ENCODE measurements at places on chromosomes 4 and X.

DNA sequence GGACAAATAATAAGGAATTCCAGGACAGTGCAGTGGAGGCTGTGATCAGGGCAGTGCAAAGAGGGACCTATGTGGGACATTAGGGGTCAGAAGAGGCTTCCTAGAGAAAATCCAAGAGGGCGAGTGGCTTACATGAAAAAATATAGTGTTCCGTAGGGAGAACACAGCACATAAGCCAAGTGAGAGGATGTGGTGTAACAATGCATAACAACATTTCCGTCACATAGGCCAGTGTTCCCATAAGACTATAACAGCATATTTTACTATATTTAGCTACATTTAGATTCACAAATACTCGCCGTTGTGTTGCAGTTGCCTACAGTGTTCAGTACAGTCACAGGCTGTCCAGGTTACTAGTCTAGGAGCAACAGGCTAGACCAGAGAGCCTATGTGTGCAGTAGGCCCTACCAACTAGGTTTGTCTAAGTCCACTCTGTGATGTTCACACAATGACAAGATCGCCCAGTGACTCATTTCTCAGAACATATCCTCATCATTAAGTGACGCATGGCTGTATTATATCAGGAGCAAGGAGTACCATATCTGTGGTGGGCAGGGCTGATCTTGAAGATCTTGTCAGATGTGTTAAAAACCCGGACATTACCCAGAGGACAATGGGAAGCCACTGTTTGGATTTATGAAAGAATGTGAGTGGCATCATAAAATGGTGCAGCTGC lies 74.0 kb upstream of the TBL1X start:
- DNase-seq: no peak

DNA sequence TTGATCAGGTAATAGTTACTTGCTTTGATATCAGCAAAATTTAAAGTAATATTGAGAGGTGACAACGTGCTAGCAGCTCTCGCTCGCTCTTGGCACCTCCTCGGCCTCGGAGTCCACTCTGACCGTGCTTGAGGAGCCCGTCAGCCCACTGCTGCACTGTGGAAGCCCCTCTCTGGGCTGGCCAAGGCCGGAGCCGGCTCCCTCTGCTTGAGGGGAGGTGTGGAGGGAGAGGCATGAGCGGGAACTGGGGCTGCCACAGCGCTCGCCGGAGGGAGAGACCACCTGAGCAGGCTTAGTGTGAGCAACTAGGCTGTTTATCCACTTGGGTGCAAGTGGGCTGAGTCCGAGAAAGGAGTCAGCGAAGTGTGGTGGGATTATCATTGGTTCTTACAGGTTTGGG lies 455.7 kb upstream of the PCDH7 start:
- no peak for DNase-seq

GRCh38 chrX:133373386-133374079 lies 41.8 kb downstream of the GPC4 start:
- DNase-seq: no peak

- DNase-seq: no peak
Observed at GRCh38 chrX:144681501-144681900, 565.8 kb upstream of the SPANXN1 start.

- no peak for DNase-seq
Observed at GRCh38 chr4:77859256-77859655, 3.4 kb upstream of the MRPL1 start.

DNA sequence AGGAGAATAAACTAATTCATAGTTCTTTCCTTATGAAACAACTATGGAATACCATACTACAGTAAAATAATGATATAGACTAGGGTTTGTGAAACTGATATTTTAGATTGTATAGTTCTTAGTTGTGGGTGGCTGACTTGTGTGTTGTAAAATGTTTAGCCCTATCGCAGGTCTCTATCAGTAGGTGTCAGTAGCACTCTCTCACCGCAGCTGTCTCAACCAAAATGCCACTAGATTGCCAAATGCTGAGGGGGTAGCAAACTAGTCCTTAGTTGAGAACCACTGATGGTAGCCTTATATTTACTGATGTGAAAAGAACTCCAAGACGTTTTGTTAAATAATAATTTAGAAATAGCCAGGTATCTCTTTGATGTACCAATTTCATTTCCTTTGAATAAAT lies 48.1 kb downstream of the RHOXF2B start:
- DNase-seq: peak; percentile 13

- DNase-seq: peak; percentile 44
Observed at GRCh38 chr4:153232768-153233167, 28.5 kb downstream of the TRIM2 start.

DNA sequence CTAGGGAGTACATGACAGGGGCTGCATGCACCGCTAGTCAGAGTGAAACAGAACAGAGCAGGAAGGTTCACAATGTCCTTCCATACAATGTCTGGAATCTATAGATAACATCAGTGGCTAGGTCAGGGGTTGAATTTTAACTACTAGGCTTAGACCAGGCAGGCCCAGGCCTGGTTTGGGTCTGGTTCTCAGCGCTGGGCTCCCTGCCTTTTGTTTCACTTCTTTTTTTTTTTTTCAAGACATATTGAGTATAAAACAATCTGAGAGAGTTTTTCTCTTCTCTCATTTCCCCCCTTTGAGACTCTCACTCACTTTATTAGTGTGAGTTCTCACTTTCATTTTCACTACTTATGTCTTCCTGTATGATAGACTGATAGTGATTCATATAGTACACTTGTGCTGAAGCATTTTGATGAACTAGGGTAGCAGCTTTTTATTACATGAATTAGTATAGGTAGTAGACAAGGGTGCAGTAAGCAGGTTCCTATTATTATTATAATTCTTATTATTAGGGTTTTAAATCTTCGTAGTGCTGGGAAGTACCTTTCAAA lies 120.0 kb upstream of the ZDHHC15 start:
- DNase-seq: no peak

DNA sequence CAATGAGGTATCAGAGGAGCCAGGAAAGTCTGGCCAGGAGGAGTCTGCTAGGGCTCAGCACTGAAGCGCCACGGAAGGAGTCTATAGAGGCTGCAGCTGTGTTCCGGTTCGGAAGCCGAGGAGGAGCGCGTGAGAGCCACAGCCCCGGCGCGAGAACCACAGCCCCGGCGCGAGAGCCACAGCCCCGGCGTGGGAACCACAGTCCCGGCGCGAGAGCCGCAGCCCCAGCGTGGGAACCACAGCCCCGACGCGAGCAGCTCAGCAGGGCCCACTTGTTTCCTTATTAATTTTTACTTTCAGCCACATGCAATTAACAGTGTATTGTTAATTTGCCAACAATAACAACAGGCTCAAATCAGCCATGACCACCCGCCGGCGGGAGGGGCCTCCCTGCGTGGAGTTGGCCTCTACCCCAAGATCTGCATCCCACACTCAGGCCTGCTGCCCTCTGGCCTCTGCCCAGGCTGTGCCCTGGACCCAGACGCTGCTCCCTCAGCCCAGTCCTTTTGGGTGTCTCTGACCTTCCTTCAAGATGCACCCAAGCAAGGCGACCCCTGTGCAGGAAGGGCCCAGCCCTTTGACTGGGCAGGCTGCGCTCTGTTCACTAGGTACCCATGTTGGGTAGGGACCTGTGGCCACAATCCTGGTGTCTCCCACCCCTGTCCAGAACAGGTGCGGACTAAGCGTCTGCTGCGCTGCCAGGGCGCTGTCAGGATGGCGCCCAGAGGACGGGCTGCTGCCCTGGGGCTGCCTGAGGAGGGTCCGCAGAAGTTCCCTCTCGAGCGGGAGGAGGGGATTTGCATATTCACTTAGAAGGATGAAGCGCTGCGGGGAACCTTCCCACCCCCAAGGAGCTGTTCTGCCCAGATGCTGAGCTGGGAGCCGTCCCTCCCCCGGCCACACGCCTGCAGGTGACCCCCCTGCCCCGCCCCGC lies 113.8 kb downstream of the ADRA2C start:
- peak; percentile 46 for DNase-seq

DNA sequence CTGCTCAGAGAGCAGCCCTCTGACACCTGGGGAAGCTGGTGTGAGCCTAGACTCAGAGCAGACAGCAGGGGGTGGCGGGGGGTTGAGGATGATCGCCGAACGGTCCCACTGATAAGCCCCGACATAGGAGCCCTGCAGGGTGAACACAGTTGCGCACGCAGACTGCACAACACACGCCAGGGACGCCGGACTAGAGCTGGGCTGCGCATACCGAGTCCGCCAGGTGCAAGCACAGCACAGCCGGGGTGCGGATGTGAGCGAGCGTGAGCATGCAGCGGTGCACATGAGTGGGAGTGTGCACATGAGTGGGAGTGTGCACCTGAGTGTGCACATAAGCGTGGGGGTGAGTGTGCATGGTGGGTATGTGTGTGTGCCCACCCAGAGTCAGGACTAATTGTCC lies 36.7 kb downstream of the FAM53A start:
- DNase-seq: no peak

- peak; percentile 1 for DNase-seq
Observed at GRCh38 chrX:38845426-38845825, 44.2 kb downstream of the MID1IP1 start.

- DNase-seq: no peak
Observed at GRCh38 chr4:75848891-75849290, 53.4 kb downstream of the PPEF2 start.

GRCh38 chr4:170127758-170128157 lies 38.0 kb upstream of the AADAT start:
- DNase-seq: no peak

DNA sequence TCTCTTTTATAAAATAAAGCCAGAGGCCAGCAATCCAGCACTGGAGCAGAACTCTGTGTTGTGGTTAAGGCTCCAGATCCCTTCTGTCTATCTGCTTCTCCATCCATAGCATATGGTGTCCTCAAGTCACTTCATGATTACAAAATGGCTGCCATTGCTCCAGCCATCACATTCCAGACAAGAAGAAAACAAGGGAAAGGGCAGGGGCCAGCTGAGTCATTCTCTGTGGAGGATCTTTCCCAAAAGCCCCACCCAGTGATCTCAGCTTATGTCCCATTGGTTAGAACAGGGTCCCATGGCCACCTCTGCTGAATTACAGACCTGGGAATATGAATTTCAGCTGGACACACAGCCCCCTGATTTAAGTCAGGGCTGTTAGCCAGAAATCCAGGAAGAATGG lies 34.1 kb upstream of the MAN2B2 start:
- DNase-seq: no peak

GRCh38 chrX:39907964-39908661 lies 189.6 kb downstream of the BCOR start:
- no peak for DNase-seq

GRCh38 chrX:111039606-111040005 lies 56.4 kb upstream of the PAK3 start:
- no peak for DNase-seq

DNA sequence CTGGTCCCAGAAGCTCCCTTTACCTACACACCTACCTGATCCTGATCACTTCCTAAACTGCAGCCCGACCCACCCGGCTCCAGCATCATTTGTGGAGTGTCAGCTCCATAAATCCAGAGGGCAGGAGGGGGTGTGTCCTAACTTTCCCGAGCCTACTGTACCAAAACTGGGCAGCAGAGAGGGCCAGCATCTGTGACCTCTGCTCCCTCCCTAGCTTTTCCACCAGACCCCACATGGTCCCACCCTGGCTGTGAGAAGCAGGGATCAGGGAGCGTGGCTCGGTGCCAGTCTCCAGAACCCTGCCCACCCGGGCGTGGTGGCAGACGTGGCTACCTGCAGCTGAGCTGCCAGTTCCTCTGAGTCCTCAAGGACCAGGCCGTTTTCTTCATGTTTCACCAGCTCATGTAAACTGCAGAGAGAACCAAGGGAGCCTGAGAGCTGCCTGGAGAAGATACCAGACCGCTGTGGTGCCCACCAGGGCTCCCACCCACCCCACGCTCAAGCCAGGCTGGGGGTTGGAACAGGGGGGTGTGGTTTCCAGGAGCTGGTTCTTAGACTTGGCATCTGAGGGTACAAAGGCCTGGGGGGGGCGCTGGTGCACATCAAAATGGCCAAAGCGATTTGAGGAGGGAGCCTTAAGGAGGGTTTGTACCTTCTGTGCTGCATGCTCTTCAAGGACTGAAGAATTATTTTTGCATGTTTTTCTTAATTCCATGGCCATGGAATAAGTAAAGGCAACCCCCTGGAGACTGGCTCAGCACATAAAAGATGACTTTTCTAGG lies 76.7 kb upstream of the DRD5 start:
- no peak for DNase-seq

- no peak for DNase-seq
Observed at GRCh38 chr4:114040319-114041116, 61.1 kb upstream of the ARSJ start.

DNA sequence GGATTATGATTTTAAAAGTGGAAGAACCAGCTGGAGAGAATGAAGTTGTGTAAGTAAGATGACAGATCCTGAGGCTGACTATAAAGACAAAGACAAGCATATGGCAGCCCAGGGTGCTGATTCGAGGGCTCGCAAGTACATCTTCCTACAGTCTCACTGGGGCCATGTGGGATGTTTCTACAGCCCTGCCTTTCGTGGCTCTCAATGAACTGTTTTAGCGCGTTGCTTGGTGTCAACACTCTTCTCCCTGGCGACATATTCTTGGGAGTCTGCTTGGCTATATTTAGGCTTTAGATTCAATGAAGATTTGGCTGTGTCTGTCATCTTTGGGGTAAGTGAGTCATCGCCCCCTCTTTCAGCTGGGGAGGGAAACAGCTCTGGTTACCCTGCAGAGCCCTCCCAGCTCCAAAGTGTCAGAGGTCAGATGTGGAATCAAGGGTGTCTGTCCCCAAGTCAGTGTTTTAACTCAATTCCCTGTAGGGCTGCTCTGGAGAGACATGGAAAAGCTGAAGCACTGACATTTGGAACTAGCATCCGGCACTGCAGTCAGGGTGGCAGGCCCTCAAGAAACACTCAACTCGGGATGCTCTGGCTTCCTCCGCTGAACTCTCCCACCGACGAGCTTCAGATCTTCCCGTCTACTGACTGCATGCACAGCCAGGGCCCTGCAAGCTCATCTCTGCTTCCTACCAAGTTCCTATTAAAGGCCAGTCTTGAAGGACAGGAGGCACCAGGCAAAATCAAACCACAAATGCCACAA lies 65.7 kb downstream of the GATB start:
- no peak for DNase-seq

DNA sequence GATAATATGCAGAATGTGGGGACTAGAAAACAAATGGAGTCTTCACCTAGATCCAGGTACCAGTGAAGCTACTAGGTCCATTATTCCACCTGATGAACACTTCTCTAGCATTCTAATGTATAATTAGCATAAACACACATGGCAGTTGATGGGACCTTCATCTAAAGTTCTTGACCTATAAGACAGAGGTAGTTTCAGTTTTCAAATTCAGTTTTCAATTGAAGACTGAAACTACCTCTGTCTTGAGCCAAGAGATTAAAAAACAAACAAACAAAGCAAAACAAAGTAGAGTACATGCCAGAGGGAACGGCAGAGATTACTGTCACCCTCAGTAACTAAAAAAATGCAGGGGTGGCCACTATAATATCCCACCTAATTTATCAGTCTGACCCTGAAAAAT lies 199.9 kb upstream of the NEIL3 start:
- DNase-seq: no peak

DNA sequence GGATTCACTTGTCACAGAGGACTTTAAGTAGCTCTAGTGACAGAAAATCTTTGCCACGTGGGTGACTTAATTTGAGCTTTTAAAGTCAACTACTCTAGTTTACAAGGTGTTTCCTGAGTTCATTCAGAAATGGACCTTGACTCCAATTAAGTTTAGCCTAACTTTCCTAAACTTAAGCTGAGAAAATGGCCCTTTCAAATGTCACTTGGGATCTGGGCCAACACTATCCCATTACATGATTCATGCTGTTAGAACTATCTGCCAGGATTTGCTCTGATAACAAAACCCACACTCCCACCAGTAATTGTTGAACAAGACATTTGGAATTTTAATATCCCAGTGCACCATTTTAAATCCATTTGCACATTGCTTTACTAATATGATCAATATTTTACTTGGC lies 40.8 kb downstream of the C4orf46 start:
- DNase-seq: no peak

- no peak for DNase-seq
Observed at GRCh38 chr4:158540125-158540907, 18.6 kb downstream of the RXFP1 start.

Measured in NAMALWA (cell line).